ENCODE measurements at places on chromosomes 11 and 22. TPM values are rescaled to one million over a fixed set of nuclear protein-coding genes. Genes with fewer than 3 reads are reported as not detected.

Gene IFITM1
- 12.6 TPM for total RNA-seq

Gene METTL15
- 11.0 TPM for total RNA-seq

Gene LRRC4C
- total RNA-seq, result 0.93 TPM

Gene TMEM179B
- 28.4 TPM for total RNA-seq

GRCh38 chr22:48822278-48823233 is 1005.1 kb downstream of the BRD1 start:
- no peak overlapping the region for H3K27ac ChIP-seq
- no peaks in the 10 kb centered on the region for H3K4me1 ChIP-seq
- no peak overlapping the region for H3K4me3 ChIP-seq
- DNase-seq, result no peak

GRCh38 chr11:93192163-93192562 is 5.6 kb downstream of the SLC36A4 start:
- H3K36me3 ChIP-seq, result no peaks in the 10 kb centered on the region
- H3K4me3 ChIP-seq, result no peak overlapping the region
- no peak for DNase-seq
- H3K27me3 ChIP-seq, result no peaks in the 10 kb centered on the region

DNA sequence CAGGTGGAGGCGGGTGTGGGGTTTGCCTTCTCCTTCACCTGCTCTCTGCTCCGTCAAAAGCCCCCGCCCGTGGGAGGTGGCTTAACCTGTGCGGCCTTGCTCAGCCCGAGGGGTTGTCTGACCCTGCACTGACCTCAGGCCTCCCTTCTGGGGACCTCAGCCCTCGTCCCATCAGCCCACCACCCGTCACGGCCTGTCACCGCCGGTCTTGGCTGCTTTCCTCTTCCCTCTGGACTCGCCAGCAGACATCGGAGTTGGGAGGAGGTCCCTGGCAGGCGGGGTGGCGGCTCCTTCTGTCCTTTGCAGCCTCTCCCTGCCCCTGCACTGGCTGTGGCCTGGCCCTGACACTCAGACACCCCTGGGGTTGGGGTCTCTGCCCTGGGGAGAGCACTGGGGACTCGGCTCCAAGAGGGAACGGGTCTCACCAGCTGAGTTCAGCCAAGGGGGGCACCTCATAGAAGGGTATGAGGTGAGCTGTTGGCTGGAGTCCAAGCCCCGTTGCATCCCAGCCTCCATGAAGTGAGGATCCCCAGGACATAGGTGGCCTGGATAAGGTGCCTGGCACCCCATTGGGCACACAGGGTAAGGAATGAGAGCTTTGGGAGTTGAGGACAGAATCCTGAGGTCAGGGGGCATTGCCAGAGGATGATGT is 999.6 kb downstream of the BRD1 start:
- DNase-seq, result no peak
- no peak overlapping the region for H3K4me3 ChIP-seq
- peaks cover 2% of the 10 kb centered on the region for H3K27me3 ChIP-seq
- H3K27ac ChIP-seq, result no peak overlapping the region
- no peaks in the 10 kb centered on the region for H3K4me1 ChIP-seq
- H3K36me3 ChIP-seq, result no peaks in the 10 kb centered on the region

GRCh38 chr11:46414466-46414796 is 22.9 kb upstream of the CHRM4 start:
- no peak for DNase-seq
- no peak overlapping the region for H3K4me3 ChIP-seq
- no peaks in the 10 kb centered on the region for H3K27me3 ChIP-seq
- H3K27ac ChIP-seq, result no peak overlapping the region
- no peaks in the 10 kb centered on the region for H3K4me1 ChIP-seq

GRCh38 chr11:1863352-1864216 is 10.7 kb downstream of the LSP1 start:
- H3K27me3 ChIP-seq, result peaks cover under 1% of the 10 kb centered on the region
- no peak overlapping the region for H3K4me3 ChIP-seq
- DNase-seq, result no peak
- H3K27ac ChIP-seq, result peak overlapping the region; percentile 60

- H3K36me3 ChIP-seq, result peaks cover 8% of the 10 kb centered on the region
- peak; percentile 91 for DNase-seq
- H3K27ac ChIP-seq, result peak within 1 kb of the TSS; percentile 99
- H3K27me3 ChIP-seq, result no peaks in the 10 kb centered on the region
- H3K4me3 ChIP-seq, result peak within 1 kb of the TSS; percentile 94
Observed at GRCh38 chr11:62839050-62839945, at the start of gene WDR74. TSS of gene WDR74 (minus strand) at chr11:62839590. CDS start at chr11:62839570, 20 bp downstream.

GRCh38 chr22:30240541-30241417 is 5.8 kb downstream of the LIF start:
- H3K36me3 ChIP-seq, result no peaks in the 10 kb centered on the region
- H3K27ac ChIP-seq, result no peak overlapping the region
- DNase-seq, result no peak
- peaks cover 3% of the 10 kb centered on the region for H3K4me1 ChIP-seq

DNA sequence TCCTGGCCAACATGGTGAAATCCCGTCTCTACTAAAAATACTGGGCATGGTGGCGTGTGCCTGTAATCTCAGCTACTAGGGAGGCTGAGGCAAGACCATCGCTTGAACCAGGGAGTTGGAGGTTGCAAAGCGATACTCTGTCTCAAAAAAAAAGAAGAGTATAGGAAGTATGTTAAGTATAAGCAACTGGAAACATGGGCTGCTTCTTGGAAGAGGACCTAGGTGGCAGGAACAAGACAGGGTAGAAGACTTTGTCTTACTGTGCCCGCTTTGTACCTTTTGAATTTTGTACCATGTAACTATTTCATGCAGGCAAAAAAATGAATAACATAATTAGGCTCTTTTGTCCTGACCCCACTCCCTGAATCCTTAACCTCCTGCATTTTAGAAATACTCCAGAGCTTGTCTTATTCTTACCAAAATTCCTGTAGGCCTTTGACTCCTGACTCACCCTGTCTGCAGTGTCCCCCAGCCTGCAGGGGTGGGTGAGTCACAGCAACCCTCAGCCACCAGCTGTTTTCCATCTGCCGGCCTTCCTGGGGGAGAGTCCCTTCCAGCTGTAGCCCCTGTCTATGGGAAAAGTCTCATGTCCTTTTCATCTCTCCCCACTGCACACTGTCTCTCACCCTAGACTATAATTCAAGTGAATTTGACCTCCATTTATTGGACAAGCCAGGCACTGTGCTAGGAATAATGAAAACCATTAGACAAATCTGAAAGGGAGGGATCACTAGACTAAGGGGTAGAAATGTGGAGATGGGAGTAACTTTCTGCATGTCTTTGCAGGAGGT is 41.8 kb downstream of the TXN2 start:
- H3K4me1 ChIP-seq, result peaks cover 5% of the 10 kb centered on the region
- no peak overlapping the region for H3K27ac ChIP-seq
- no peak for DNase-seq

GRCh38 chr11:95796501-95796900 is 6.2 kb downstream of the CEP57 start:
- H3K27ac ChIP-seq, result no peak overlapping the region
- H3K4me3 ChIP-seq, result no peak overlapping the region
- H3K4me1 ChIP-seq, result peaks cover 7% of the 10 kb centered on the region
- no peak for DNase-seq
- no peaks in the 10 kb centered on the region for H3K27me3 ChIP-seq
- H3K36me3 ChIP-seq, result peaks cover 3% of the 10 kb centered on the region

GRCh38 chr11:58639669-58640068 is 17.2 kb downstream of the CNTF start:
- H3K4me3 ChIP-seq, result no peak overlapping the region
- H3K4me1 ChIP-seq, result no peaks in the 10 kb centered on the region
- H3K36me3 ChIP-seq, result no peaks in the 10 kb centered on the region
- no peak overlapping the region for H3K27ac ChIP-seq
- no peaks in the 10 kb centered on the region for H3K27me3 ChIP-seq

DNA sequence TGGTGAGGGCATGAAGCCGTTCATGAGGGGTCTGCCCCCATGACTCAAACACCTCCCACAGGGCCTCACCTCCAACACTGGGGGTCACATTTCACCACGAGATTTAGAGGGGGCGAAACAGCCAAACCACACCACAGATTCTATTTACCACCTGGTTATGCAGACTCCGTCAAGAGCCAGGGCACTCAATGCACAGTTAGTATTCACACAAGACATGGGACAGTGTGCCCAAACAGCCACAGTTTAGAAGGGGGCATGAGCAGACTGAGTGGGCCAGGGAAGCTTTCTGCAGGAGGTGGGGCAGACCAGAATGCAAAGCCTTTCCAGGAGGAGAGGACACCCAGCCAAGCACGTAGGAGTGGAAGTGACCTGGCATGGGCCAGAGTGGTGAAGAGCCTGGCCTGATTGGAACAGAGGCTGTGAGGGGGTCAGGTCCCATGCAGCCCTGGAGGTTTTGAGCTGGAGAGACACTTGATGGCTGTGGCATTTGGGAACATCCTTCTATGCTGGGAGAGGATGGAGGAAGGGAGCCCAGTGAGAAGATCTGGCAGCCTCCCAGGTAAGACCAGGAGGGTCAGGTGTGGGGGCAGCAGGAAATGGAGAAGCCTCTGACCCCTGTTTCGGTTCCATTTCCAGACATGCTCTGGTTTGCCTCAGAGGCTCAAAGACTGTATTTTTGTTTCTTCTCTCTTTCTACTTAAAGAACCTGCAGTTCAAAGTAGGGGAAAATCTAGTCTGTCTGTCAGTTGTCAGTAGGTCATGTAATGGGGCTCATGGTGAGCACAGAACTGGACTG is 199.1 kb upstream of the NCAM1 start:
- H3K4me1 ChIP-seq, result no peaks in the 10 kb centered on the region
- H3K27ac ChIP-seq, result no peak overlapping the region
- H3K27me3 ChIP-seq, result no peaks in the 10 kb centered on the region
- DNase-seq, result no peak
- no peak overlapping the region for H3K4me3 ChIP-seq

GRCh38 chr22:35317680-35318290 is 18.1 kb downstream of the TOM1 start:
- H3K36me3 ChIP-seq, result peaks cover 16% of the 10 kb centered on the region
- peaks cover 7% of the 10 kb centered on the region for H3K4me1 ChIP-seq
- H3K27me3 ChIP-seq, result no peaks in the 10 kb centered on the region
- no peak overlapping the region for H3K27ac ChIP-seq

DNA sequence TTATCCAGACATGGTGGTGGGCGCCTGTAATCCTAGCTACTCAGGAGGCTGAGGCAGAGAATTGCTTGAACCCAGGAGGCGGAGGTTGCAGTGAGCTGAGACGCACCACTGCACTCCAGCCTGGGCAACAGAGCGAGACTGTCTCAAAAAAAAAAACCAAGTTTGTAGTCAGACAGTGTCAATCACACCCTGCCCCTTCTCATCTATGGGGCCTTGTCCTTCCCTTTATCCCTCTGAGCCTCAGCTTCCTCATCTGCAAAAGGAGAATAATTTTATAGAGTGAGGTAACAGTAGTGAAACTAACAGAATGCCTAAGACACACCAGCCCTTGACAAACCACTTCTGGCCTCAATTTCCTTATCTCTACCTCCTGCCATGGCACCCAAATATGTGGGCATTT is 10.7 kb downstream of the BCL9L start:
- H3K27ac ChIP-seq, result peak overlapping the region; percentile 76
- peaks cover 34% of the 10 kb centered on the region for H3K4me1 ChIP-seq
- no peak for DNase-seq
- H3K27me3 ChIP-seq, result no peaks in the 10 kb centered on the region
- H3K4me3 ChIP-seq, result no peak overlapping the region

DNA sequence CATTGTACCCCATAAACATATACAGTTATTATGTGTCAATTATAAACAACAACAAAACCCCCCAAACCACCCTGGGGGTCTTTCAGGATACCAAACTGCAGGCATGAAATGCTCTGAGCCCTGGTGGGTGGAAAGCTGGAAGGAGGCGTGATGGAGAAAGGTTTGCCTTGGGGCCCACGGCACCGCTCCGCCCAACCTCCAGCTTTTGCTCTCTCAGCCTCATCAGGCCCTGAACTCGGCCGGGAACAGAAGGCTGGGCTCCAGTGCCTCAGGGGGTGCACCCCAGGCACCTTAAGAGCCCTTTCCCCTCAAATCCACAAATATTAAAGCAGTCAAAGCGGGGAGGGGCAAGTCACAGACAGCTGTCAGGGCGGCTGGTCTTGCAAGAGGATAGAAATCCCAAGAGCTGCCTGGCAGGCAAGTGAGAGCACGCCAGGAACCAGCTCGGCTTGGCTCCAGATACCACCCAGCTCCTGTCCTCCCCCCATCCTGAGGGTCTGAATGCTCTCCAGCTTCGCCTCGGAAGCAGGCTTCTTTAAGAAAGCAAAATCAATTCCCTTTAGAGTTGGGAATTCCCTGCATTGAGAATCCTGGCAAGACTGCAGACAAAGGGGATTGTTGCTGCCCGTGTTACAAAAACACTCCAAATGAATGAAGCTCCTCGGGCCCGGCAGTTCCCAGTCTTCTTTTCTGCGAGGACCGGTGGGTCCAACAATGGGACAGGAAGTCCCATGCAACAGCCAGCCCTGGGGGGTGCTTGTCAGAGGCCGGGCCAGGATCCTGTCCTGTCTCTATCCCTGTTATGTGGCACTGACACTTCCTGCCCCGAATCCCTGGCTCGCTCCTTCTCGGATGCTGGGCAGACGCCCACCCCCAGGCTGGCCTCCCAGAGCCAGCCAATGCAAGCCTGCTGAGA is 80.8 kb downstream of the NAT10 start:
- no peaks in the 10 kb centered on the region for H3K27me3 ChIP-seq
- DNase-seq, result no peak
- H3K27ac ChIP-seq, result no peak overlapping the region
- H3K36me3 ChIP-seq, result no peaks in the 10 kb centered on the region
- H3K4me1 ChIP-seq, result no peaks in the 10 kb centered on the region

- peaks cover 4% of the 10 kb centered on the region for H3K36me3 ChIP-seq
- H3K4me3 ChIP-seq, result peak overlapping the region; percentile 83
- H3K27me3 ChIP-seq, result no peaks in the 10 kb centered on the region
Observed at GRCh38 chr11:62611705-62612365, 740 bp downstream of the EML3 start.

DNA sequence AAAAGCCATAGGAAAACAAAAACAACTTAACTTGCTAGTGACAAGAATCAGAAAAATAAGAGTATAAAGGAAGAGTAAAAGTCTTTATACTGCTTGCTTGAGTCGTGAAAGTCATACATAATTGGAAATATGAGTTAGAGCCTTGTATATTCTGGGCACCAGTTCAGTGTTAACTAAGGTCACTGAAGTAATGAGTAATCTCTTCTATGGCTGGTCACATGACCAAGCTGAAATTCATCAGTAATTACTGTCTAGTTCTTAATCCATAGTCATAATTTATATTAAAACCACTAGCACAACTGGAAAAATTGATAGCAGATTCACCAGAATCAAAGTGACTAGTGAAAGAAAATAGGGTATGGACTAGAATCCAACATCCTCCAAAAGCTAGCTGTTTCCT is 84.4 kb upstream of the SLC5A12 start:
- no peaks in the 10 kb centered on the region for H3K27me3 ChIP-seq
- no peaks in the 10 kb centered on the region for H3K4me1 ChIP-seq
- no peak overlapping the region for H3K27ac ChIP-seq
- DNase-seq, result no peak
